Tibial artery (tissue), 4 donors: ENCODE measurements at places on chromosomes 1 and 21.

DNA sequence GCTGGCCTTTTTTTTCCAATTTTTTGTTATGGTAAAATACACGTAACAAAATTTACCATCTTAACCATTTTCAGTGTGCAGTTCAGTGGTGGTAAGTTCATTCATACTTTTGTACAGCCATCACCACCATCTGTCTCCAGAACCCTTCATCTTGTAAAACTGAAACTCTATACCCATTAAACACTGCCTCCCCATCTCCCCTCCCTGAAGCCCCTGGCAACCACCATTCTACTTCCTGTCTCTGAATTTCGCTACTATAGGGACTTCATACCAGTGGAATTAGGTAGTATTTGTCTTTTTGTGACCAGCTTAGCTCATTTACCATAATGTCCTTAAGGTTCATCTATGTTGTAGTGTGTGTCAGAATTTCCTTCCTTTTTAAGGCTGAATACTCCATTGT is 8.7 kb downstream of the PKNOX1 start:
- H3K4me1 ChIP-seq, result no peaks in the 10 kb centered on the region
- H3K4me3 ChIP-seq, result no peak overlapping the region
- H3K27me3 ChIP-seq, result no peaks in the 10 kb centered on the region
- no peak overlapping the region for H3K27ac ChIP-seq
- no peak for DNase-seq

DNA sequence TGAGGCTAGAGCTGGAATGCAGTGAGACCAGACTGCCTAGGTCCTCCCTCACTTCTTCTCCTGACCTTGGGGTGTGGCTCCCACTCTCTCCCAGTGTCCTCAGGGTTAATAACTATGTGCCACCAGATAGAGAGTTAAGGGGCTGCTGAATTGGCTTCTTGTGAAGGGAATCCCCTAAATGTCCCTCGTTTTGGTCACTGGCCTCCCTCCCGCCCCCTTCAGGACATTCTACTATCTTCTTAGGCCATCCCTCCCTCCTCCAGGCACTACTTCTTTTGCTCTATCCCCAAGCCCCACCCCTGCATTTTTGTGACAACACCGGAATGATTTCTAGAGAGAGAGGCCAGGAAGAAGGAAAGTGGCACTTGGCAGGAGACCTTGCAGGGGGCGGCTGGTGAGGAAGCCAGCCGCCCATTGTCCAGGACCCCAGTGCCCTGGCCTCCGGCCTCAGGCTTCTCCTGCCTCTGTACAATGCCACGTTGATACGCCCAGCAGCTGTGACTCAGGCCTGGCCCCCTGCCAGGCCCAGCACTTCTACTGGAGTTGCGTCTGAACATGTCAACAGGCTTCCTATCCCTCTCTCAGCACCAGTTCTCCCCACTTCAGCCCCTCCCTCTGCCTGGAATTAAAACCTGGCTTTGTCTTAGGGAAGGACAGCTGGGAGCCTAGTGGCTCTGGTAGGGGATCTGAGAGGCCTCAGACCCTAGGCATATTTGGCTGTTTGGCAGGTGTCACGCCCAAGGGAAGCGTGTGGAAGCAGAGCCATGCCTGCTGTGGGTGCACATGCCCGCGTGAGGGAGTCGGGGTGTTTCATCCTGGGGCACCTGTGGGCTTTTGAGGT is 9.1 kb downstream of the LMNA start:
- H3K27me3 ChIP-seq, result no peaks in the 10 kb centered on the region
- peak overlapping the region; percentile 78 for H3K4me3 ChIP-seq
- peak overlapping the region; percentile 92 for H3K27ac ChIP-seq
- H3K36me3 ChIP-seq, result no peaks in the 10 kb centered on the region

- DNase-seq, result peak; percentile 46
- no peaks in the 10 kb centered on the region for H3K36me3 ChIP-seq
- no peaks in the 10 kb centered on the region for H3K27me3 ChIP-seq
- no peak overlapping the region for H3K4me3 ChIP-seq
These were observed 20.0 kb downstream of the TMEM81 start for GRCh38 chr1:205064301-205064700.

DNA sequence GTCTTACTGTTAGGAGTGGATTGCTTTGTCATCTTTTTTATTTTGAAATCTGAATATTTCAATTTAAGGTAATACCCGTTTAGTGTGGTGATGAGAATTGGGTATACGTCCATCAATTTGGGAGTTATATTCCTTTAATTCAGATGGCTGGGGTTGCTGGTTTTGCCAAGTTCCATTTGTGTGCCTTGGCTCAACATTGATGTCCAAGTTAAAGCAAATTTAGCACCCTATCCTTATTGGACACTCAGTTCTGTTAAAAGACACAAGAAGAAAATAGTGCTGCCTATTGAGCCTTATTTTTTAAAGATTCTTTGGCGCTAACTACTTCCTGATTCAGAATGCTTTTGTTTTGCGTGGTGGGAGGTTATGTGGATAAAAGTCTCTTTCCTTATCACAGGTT is 40.6 kb downstream of the CAMTA1 start:
- H3K4me1 ChIP-seq, result peaks cover 47% of the 10 kb centered on the region
- H3K36me3 ChIP-seq, result no peaks in the 10 kb centered on the region
- no peak for DNase-seq
- H3K27me3 ChIP-seq, result no peaks in the 10 kb centered on the region
- H3K4me3 ChIP-seq, result peak overlapping the region; percentile 39

GRCh38 chr21:45525910-45526306 is 16.3 kb downstream of the SLC19A1 start:
- DNase-seq, result no peak
- no peaks in the 10 kb centered on the region for H3K4me1 ChIP-seq
- no peak overlapping the region for H3K27ac ChIP-seq
- H3K36me3 ChIP-seq, result peaks cover 3% of the 10 kb centered on the region
- no peak overlapping the region for H3K4me3 ChIP-seq

- no peak overlapping the region for H3K27ac ChIP-seq
- DNase-seq, result no peak
- H3K4me1 ChIP-seq, result peaks cover 4% of the 10 kb centered on the region
- no peaks in the 10 kb centered on the region for H3K27me3 ChIP-seq
- no peaks in the 10 kb centered on the region for H3K36me3 ChIP-seq
These were observed 10.4 kb downstream of the SH3BGRL3 start for GRCh38 chr1:26290122-26290881.

- DNase-seq, result peak; percentile 71
- H3K27ac ChIP-seq, result peak overlapping the region; percentile 50
- peak overlapping the region; percentile 4 for H3K4me3 ChIP-seq
These were observed 41.7 kb downstream of the PTGFRN start for GRCh38 chr1:116951200-116951935.

DNA sequence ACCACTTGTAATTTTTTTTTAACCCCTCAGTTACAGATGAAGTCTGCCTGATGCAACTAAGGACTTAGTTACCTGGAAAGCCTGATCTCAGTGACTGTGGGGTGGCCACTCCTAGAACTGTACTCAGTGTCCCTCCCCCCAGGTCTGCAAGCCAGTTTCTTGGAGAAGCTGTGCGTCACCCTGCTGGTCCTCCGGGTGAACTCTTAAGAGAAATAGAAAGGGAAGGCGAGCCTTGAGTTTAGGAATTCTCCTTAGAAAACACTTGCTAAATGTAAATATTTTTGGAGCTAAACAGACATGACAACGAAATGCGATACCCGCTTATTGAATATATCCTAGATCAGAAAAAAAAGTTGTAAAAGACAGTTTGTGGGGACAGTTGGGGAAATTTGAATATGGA is 730 bp downstream of the SLC16A4 start:
- H3K36me3 ChIP-seq, result no peaks in the 10 kb centered on the region
- H3K4me1 ChIP-seq, result no peaks in the 10 kb centered on the region
- peak overlapping the region; percentile 74 for H3K27ac ChIP-seq
- H3K4me3 ChIP-seq, result peak overlapping the region; percentile 45
- peak; percentile 77 for DNase-seq

- no peak overlapping the region for H3K4me3 ChIP-seq
- no peak overlapping the region for H3K27ac ChIP-seq
- H3K27me3 ChIP-seq, result no peaks in the 10 kb centered on the region
- H3K4me1 ChIP-seq, result no peaks in the 10 kb centered on the region
These were observed 10.0 kb downstream of the LRRC53 start for GRCh38 chr1:74502432-74502831.

GRCh38 chr1:158952416-158952815 is 21.1 kb downstream of the PYHIN1 start:
- no peak overlapping the region for H3K27ac ChIP-seq
- DNase-seq, result no peak
- no peaks in the 10 kb centered on the region for H3K36me3 ChIP-seq
- H3K4me3 ChIP-seq, result no peak overlapping the region
- no peaks in the 10 kb centered on the region for H3K4me1 ChIP-seq

GRCh38 chr1:64829411-64830029 is 84.6 kb downstream of the RAVER2 start:
- H3K36me3 ChIP-seq, result peaks cover 26% of the 10 kb centered on the region
- H3K4me1 ChIP-seq, result no peaks in the 10 kb centered on the region
- no peaks in the 10 kb centered on the region for H3K27me3 ChIP-seq

GRCh38 chr1:185663771-185664296 is 70.4 kb upstream of the HMCN1 start:
- H3K27me3 ChIP-seq, result no peaks in the 10 kb centered on the region
- no peak overlapping the region for H3K4me3 ChIP-seq
- no peak for DNase-seq
- no peaks in the 10 kb centered on the region for H3K36me3 ChIP-seq

GRCh38 chr1:181062836-181063428 is 25.6 kb upstream of the IER5 start:
- DNase-seq, result no peak
- H3K27me3 ChIP-seq, result no peaks in the 10 kb centered on the region
- H3K4me1 ChIP-seq, result peaks cover 24% of the 10 kb centered on the region
- no peak overlapping the region for H3K4me3 ChIP-seq

DNA sequence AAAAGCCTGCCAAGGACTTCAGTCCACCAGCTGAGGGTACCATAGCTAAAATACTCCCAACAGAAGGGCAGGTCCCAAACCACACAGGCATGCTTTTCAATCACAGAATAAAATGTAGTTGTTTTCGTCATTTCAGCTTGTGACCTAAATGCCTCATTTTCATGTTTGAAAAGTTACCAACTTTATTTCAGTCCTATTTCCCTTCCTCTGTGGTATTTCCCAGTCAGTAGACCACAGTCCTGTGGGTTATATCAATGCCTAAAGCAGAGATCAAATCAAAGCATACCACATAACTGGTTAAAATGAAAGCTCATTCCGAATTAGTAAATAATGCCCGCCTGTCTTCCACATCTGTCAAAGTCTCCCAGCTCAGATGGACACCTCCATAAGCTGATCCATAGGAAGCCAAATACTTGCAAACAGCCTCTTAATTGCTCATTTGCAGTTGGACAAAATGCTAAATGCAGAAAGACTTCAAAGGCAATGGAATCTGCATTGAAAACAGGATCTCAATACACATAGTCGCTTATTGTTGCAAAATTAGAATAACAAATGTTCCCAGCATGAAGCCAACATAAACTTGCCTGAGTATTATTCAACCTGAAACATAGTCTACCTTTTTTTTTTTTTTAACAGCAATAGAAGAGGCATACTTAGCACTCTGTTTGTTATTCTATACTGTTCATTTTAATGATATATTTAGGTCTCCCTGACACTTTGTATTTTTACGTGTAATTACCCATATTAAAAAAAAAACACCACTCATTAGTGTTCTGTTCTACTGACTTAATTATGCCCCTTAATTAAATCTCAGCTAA is 53.9 kb downstream of the NR5A2 start:
- no peaks in the 10 kb centered on the region for H3K36me3 ChIP-seq
- no peak for DNase-seq
- no peaks in the 10 kb centered on the region for H3K4me1 ChIP-seq
- H3K27ac ChIP-seq, result no peak overlapping the region
- H3K4me3 ChIP-seq, result no peak overlapping the region
- peaks cover 4% of the 10 kb centered on the region for H3K27me3 ChIP-seq

- no peak overlapping the region for H3K4me3 ChIP-seq
- DNase-seq, result no peak
- H3K27me3 ChIP-seq, result no peaks in the 10 kb centered on the region
- no peaks in the 10 kb centered on the region for H3K36me3 ChIP-seq
- no peak overlapping the region for H3K27ac ChIP-seq
These were observed 57.7 kb downstream of the NTNG1 start for GRCh38 chr1:107198561-107198960.

- H3K4me1 ChIP-seq, result no peaks in the 10 kb centered on the region
- H3K36me3 ChIP-seq, result no peaks in the 10 kb centered on the region
- no peaks in the 10 kb centered on the region for H3K27me3 ChIP-seq
These were observed 55.3 kb upstream of the GPR37L1 start for GRCh38 chr1:202067188-202067974.

- H3K36me3 ChIP-seq, result no peaks in the 10 kb centered on the region
- no peak for DNase-seq
- H3K4me1 ChIP-seq, result peaks cover 45% of the 10 kb centered on the region
- no peaks in the 10 kb centered on the region for H3K27me3 ChIP-seq
- H3K27ac ChIP-seq, result peak overlapping the region; percentile 87
These were observed 1.5 kb downstream of the GALNT2 start for GRCh38 chr1:230068621-230068873.

DNA sequence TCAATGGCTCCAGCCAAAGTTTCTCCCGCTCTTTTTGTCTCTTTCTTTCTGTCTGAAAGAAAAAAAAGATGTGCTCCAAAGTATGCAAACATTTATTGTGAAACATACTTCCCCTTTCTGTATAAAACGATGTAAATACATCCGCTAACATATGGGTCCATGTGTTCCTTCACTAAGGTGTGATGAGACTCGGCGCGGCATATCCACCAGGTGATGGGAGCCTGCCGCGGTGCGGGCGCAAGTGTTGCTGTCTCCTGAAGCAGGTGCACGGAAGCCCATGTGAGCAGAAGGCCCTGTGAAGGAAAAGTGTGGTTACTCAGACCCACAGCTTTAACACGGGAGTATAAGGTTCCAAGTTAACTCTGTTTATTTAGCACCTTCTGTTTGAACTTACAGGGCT is 466.6 kb upstream of the C1orf87 start:
- H3K27me3 ChIP-seq, result no peaks in the 10 kb centered on the region
- H3K27ac ChIP-seq, result no peak overlapping the region

GRCh38 chr1:233319272-233319671 is 8.3 kb upstream of the MAP3K21 start:
- DNase-seq, result no peak
- no peaks in the 10 kb centered on the region for H3K4me1 ChIP-seq
- H3K36me3 ChIP-seq, result no peaks in the 10 kb centered on the region
- no peak overlapping the region for H3K4me3 ChIP-seq
- H3K27ac ChIP-seq, result no peak overlapping the region
- H3K27me3 ChIP-seq, result no peaks in the 10 kb centered on the region

GRCh38 chr1:70017770-70018169 is 187.6 kb downstream of the LRRC40 start:
- H3K27me3 ChIP-seq, result no peaks in the 10 kb centered on the region
- no peak overlapping the region for H3K4me3 ChIP-seq
- H3K36me3 ChIP-seq, result no peaks in the 10 kb centered on the region

- H3K27me3 ChIP-seq, result no peaks in the 10 kb centered on the region
- no peaks in the 10 kb centered on the region for H3K4me1 ChIP-seq
- H3K27ac ChIP-seq, result no peak overlapping the region
- no peak for DNase-seq
These were observed 50.1 kb downstream of the ZFYVE9 start for GRCh38 chr1:52192024-52192423.

GRCh38 chr1:207487636-207488035 is 8.3 kb upstream of the CR1 start:
- no peak for DNase-seq
- no peaks in the 10 kb centered on the region for H3K4me1 ChIP-seq
- no peaks in the 10 kb centered on the region for H3K36me3 ChIP-seq
- no peak overlapping the region for H3K4me3 ChIP-seq

- no peak overlapping the region for H3K27ac ChIP-seq
- H3K4me3 ChIP-seq, result no peak overlapping the region
- H3K36me3 ChIP-seq, result no peaks in the 10 kb centered on the region
- no peak for DNase-seq
- no peaks in the 10 kb centered on the region for H3K27me3 ChIP-seq
These were observed 21.4 kb upstream of the FCRL3 start for GRCh38 chr1:157721985-157722384.

- H3K27me3 ChIP-seq, result no peaks in the 10 kb centered on the region
- H3K36me3 ChIP-seq, result no peaks in the 10 kb centered on the region
- H3K4me3 ChIP-seq, result no peak overlapping the region
- no peaks in the 10 kb centered on the region for H3K4me1 ChIP-seq
- no peak overlapping the region for H3K27ac ChIP-seq
These were observed 7.9 kb upstream of the ERICH3 start for GRCh38 chr1:74681449-74681848.
